NCI-H1417 (cell line): ENCODE measurements at places on chromosomes 3 and 15.

GRCh38 chr3:167114619-167115018 lies 265.5 kb downstream of the ZBBX start:
- no peak for DNase-seq

- no peak for DNase-seq
Measured at GRCh38 chr3:122074621-122075265, 19.6 kb downstream of the CD86 start.

DNA sequence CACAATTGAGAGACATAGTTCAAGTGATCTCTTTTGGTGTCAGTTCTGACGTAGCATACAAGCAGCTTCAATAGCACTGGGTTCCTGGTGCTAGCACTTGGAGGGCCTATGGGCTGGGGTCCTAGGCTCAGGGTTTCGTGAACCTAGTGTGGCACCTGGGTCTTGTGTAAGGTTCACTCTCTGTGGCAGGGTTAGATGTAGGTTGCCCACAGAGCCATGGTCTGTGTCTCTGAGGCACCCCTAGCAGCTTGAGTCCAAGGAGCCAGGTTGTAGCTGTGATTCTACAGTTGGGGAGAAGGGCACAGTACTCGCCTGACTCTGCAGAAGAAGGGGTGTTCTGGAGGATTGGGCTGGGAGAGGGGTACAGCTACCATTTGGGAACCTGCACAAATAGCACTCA lies 282.6 kb upstream of the LRRC3B start:
- DNase-seq = no peak

GRCh38 chr3:185758912-185759311 lies 65.9 kb downstream of the IGF2BP2 start:
- no peak for DNase-seq

DNA sequence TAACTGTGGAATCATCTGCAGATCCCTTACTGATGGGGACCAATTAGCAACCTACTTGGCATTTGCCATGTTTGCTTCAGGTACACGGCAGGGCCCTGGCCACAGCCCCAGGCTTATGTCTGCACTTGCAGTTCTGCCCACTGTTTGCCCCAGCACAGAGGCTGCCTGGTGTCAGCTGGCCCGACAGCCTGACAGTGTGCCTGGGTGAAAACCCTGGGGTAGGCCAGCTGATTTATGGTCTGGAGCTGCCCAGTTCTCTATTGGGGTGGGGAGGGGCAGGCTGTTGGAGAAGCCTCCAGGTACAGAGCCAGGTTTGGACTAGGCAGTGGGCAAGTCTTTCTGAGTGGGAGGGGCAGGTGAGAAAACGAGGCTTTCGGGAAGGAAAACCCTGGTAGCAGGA lies 11.2 kb upstream of the TGM5 start:
- DNase-seq = no peak

- no peak for DNase-seq
Measured at GRCh38 chr3:25515171-25515570, 87.1 kb downstream of the RARB start.

DNA sequence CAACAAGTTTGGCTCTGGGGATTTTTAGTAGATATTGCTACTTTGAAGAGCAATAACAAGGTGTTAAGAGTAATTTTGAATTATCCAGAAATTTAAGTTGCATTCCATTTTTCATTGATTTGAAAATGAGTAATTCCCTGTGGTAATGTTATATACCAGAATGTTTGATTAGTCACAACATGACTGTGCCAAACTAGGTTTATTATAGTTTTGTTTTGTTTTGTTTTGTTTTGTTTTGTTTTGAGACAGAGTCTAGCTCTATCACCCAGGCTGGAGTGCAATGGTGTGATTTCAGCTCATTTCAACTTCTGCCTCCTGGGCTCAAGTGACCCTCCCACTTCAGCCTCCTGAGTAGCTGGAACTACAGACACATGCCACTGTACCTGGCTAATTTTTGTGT lies 40.7 kb downstream of the CNOT10 start:
- no peak for DNase-seq

GRCh38 chr3:98048586-98048985 lies 13.5 kb upstream of the GABRR3 start:
- no peak for DNase-seq

DNA sequence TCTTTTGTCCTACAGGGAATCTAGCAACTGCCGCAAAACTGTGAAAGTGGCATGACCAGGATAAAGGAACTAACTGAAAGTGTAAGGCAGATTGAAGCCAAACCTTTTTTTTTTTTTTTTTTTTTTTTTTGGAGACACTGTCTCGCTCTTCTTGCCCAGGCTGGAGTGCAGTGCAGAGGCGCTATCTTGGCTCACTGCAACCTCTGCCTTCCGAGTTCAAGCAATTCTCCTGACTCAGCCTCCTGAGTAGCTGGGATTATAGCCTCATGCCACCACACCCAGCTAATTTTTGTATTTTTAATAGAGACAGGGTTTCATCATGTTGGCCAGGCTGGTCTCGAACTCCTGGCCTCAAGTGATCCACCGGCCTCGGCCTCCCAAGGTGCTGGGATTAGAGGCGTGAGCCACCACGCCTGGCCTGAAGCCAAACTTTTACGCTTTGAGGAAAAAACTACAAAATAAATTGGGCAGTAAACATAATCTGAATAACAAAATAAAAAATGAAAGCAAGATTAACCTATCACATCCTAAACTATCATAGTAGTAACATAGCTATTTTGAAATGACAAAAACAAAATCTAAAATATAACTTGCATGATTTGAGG lies 9.7 kb downstream of the SLTM start:
- DNase-seq = no peak

DNA sequence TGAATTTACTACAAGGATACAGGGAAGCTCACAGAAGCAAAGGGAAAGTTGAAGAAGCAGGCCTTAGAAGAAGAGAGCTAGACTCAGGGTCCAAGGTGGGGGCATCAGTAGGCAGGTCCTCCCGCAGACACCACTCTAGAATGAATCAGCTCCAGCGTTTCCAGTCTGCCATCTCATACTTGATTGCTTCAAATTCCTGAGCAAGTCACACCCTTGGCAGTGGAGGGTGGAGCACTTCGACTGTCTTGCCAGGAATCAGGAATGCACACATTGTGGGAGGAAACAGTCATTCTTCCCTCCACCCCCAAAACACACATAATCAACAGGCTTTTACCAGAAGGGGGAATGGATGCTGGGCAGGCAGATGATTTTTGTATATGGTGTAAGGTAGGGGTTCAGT lies 78.5 kb downstream of the CHCHD6 start:
- DNase-seq = no peak

GRCh38 chr3:13497386-13497785 lies 17.3 kb downstream of the HDAC11 start:
- DNase-seq = no peak

DNA sequence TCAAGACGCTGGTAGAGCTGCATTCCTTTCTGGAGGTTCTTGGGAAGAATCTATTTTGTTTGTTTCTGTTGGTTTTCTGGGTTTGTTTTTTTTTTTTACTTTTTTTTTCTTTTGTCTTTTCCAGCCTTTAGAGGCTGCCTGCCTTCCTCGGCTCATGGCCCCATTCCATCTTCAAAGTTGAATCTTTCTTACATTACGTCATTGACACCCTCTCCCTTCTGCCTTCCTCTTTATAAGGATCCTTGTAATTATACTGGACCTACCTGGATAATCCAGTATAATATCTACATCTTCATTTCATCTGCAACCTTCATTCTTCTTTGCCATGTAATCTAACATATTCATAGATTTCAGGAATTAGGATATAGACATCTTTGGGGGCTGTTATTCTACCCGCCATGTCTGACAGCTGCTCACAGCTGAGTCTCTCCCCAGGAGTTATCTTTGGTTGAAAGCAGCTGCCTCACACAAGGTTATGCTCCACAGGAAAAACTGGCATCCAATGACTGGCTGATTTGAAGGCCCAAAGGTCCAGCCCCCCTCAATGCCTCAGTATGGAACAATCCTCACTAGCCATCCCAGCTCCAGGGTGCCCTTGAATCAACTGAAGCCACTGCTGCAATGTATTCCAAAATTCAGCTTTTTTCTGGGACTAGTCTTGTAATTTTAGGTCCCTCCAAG lies 38.4 kb upstream of the THBS1 start:
- no peak for DNase-seq

DNA sequence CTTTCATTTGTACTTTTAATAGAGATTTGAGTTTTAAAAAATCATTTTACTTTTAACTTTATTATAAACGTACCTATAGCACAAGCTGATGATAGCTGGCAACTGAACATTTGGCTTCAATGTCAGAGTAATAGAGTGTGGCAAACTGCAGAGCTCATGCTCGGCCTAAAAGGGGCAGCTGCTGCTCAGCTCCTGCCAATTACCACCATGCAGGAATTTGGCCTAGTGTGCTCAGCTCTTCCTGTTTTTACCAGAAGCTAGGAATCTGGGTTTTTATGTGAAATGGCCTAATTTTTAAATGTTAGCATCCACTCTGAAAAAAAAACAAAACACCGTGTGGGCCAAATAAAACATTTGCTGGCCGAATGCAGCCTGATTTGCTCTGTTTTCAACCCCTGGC lies 1.8 kb downstream of the IFT122 start:
- peak; percentile 38 for DNase-seq

DNA sequence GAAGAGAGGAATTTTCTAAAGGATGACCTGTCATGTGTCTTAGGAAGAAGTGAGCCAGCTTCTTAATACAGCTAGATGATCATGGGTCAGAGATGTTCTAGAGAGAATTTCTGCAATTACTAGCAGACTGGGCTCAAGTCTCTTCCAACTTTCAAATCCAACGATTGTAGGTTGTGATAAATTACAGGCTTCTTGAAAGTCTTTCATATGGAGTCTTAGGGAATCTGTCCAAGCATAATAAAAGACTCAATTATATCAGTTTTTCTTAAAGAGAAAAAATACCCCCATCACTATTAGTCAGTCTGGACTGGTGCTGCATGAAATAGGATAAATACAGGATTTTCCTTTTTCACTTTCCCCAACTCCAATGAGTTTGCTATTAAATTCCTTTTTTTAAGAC lies 59.1 kb downstream of the DRD3 start:
- no peak for DNase-seq

- no peak for DNase-seq
Measured at GRCh38 chr3:124565551-124565950, 164.7 kb upstream of the UMPS start.

GRCh38 chr15:72369964-72370363 lies 5.8 kb downstream of the HEXA start:
- DNase-seq = no peak

DNA sequence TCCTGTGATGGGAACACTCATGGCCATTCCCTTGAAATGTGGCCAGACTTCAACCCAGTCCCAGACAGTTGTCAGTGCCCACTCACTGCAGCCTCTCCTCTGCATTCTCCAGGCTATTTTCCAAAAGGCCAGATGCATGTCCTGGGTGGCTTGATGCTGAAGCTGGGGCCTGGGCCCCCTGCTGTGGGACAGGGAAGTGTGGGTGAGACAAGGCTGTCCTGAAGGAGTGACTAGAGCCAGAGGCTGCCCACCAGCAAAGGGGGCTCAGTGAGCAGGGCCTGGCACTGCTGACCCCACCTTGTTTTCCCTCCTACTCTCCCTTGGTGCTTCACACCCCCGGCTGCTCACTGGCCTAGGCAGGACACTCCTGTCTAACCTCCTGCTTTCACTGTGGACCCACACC lies 11.9 kb downstream of the CISH start:
- DNase-seq = no peak

DNA sequence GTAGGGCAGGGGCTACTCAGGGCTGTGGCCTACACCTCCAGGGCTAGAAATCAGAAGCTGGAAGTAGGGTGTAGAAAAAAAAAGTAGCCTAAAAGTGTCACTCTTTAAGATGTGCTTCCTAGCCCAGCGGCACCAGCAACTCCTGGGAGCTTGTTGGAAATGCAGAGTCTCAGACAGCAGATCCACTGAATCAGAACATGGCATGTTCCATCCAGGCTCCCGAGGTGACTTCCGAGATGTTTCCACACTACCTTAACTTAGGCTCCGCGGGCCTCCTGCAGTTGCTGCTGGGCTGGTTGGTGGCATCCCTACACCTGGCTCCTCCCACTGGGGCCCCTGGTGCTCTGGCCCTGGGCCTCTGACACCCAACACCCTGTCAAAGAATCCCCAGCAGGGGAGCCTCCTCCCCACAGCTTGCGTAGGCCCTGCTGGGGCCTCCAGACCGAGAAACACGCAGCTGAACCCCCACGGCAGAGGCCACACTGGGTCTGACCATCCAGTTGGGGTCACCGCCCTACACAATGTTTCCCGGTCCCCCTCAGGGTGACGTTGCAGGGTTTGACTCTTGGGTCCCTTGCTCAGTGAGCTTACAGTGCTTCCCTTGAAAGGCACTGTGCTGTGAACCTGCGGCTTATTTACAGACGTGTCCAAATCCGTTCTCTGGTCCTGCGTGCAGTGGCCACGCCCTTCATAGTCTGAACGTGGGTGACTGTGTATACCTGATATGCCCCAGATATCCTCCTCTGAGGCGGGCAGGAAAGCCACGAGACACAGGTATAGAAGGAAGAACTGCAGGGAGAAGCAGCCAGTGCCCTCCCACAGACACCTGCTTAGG lies 46.5 kb downstream of the FAM174B start:
- no peak for DNase-seq

- DNase-seq = no peak
Measured at GRCh38 chr15:61729646-61730045, 330.6 kb downstream of the VPS13C start.

- DNase-seq = no peak
Measured at GRCh38 chr15:70610541-70610940, 152.8 kb downstream of the UACA start.

GRCh38 chr3:48128774-48129173 lies 59.4 kb downstream of the CDC25A start:
- no peak for DNase-seq

GRCh38 chr15:89753855-89754254 lies 2.8 kb upstream of the MESP1 start:
- no peak for DNase-seq

GRCh38 chr3:194661374-194661773 lies 10.6 kb downstream of the LSG1 start:
- no peak for DNase-seq

GRCh38 chr3:71652781-71653413 lies 69.4 kb upstream of the FOXP1 start:
- DNase-seq = peak; percentile 38

DNA sequence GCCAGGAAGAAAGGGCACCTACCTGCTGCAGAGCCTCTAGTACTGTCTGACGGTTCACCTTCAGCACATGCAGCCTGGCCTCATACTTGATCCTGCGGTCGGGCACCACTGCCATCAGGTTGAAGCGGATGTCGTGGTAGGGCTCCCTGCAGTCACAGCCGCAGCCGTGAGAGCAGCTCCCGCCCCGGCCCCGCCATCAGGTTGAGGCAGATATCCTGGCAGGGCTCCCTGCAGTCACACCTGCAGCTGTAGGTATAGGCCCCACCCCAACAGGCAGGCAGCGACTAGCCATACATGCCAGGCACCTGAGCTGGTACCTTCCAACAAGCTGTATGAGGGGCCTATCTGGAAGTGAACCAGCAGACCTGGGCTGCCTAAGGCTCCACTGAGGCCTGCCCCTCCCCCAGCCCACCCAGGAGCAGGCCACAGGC lies 38.7 kb downstream of the SEMA3G start:
- DNase-seq = no peak

DNA sequence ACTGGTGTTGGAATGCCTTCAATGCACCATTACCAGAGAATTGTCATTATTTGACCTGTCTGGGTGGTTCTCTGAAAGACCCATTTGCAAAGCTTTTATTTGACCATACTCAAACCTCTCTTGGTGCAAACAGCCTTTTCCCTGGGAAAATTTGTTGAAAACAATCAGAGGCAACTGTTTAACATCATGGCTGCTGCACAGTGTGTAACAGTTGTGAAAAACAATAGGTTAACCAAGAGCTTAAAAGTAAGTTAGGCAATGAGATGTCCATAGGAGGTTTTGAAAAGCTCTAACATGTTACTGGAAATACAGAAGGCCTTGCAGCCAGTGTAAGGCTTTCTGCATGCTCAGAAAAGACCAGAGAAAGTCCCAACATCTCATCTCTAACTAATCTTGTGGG lies 18.9 kb downstream of the SPINK8 start:
- no peak for DNase-seq
